RWPE2 (cell line): ENCODE measurements at places on chromosomes 11 and 22.

GRCh38 chr11:37503411-37504059, 905.5 kb upstream of the RAG2 start:
- no peak for DNase-seq

- no peak for DNase-seq
These were observed 40.0 kb downstream of the COMMD9 start for GRCh38 chr11:36249246-36249645.

DNA sequence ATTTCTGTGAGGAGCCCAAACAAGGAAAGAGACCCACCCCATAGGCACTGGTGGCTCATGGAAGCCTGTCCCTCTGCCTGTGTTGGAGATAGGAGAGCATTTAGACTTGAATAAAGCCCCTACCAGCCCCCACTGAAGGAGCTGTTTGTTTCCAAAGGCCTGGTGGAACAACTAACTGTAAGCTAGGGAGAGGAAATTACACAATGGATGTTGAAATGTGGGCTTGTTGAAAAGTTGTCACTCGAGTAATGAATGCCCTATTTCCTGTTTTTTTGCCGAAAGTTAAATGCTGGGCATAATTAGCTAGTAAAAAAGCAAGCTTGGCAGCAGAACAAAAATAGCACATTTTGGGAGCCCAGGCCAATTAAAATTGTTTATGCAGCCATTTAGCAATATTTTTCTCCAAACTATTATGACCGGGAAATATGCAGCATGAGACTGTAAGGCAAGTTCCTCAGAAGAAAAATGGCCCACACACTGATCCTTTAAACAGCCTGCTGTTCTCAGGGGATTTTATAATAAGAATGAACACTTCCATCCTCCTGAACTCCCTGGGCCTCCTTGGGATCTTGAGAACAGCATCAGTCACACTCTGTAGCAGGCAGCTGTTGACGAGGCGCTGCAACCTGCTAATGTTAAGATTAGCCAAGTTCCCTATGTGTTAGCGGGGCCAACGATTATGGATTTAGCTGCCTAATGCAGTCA, 38.6 kb upstream of the LMO2 start:
- DNase-seq: no peak

GRCh38 chr11:60972182-60973030, 926 bp downstream of the CD6 start:
- peak; percentile 28 for DNase-seq

GRCh38 chr22:30016596-30016995, 63.7 kb upstream of the HORMAD2 start:
- DNase-seq: no peak

DNA sequence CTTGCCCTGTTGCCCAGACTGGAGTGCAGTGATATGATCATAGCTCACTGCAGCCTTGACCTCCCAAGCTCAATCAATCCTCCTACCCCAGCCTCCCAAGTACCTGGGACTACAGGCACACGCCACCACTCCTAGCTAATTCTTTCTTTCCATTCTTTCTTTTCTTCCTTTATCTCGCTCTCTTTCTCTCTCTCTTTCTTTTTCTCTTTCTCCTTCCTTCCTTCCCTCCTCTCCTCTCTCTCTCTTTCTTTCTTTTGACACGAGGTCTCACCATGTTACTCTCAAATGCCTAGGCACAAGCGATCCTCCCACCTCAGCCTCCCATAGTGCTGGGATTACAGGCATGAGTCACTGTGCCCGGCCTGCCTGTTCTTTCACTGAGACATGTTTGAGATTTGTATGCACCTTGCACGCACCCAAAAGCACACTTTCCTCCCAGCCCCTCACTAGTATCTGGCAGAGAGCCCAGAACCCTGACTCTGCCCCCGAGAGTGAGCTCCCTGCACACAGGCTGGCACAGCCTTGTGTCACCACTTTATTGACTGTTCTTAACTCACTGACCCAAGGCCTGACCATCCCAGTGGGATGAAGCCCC, 56.8 kb downstream of the CD6 start:
- no peak for DNase-seq

DNA sequence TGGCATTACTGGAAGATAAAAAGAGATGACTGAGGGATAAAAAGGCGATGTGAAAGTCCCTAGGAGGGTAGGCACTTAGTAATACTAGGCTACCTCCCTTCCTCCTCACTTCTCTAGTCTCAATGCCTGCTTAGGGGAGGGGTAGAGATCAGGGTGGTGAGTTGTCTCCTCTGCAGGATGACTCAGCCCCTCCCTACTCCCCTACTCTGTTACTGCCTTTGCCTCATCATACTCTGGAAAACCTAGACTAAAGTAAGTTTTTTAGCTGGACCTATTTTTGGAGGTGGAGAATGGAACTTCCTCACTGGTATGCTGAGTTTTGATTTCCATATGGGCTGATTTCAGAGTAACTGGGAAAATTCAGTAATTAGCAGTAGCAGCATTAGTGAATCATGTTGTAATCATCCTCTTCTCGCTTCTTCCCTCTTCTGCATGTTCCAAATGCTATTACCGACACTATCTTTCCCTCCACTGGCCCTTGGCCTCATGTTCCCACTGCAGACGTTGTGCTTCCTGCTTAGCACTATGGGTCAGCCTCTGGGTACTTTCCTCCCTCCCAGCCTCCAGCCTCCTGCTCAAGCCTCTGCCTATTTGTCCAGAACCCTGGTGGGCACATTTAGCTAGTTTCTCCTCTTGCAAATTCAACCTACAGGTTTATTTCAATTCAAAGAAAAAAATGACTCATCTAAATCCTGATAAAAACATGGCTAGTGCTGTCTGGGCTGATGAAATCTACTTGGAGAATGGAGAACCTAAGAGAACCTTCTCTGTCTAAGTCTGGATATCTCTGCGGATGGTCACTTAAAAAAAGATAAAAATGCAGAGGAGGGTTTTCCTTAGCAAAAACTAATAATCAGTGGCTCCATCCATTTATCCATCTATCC, 281.7 kb downstream of the ST3GAL4 start:
- DNase-seq: no peak

- DNase-seq: no peak
These were observed 72.6 kb downstream of the PACSIN2 start for GRCh38 chr22:42942351-42942750.

- DNase-seq: no peak
These were observed 139.6 kb upstream of the LMO1 start for GRCh38 chr11:8403310-8403709.

- peak; percentile 92 for DNase-seq
These were observed 8.9 kb downstream of the HPX start for GRCh38 chr11:6431861-6432260.

DNA sequence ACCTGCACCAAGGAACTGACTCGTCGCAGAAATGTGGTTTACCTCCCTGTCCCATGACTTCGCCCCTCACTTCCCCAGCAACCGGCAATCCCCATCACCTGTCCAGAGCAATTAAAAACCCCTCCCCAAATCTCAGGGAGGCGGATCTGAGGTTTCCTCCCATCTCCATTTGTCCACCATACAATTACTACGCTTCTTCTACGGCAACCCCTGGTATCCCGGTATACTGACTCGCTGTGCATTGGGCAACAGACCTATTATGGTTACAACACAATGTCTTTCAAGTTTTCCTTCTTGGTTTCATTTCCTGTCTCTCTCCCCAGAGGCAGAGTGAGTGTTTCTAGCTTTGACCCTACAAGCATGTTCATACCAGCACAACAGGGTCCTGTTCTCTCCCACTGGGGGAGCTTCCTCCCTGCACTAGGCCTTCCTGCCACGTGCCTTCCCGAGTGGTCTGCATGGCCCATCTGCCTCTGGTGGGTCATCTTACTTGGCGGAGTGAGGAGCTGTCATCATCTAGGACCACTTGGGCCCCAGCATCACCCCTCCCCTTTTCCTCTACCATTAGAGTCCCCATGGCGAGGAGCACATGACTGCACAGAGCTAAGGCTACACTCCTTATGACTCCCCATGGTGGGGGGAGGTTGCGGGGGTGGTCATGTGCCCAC, 30.3 kb upstream of the NAP1L4 start:
- DNase-seq: no peak

- no peak for DNase-seq
These were observed 6.0 kb downstream of the CASTOR1 start for GRCh38 chr22:30283342-30283741.

DNA sequence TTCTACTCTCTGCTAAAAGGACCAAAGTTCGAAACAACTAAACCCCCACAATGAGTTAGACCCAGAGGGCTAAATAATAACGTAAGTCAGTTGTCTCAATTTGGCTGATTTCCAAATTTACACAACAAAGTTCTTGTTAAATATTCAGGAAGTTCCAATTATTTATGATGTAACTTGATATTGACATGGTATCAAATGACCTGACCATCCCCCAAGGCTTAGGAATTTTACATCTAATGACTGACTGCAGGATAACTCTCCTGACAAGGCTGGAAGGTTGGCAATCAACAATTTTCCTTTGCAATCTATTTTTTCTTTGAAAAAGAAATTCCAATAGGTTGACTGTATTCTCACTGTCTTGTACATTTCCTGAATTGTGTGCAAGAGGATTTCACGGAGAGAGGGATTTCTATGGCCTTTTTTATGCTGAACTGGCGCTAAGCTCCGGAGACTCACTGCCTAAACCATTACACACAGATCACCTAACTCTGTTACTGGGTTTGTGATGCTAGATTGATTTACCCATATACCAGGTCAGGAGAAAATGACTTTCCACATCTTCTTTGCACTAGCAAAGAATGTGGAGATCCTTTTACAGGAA, 9.6 kb upstream of the CDON start:
- DNase-seq: no peak

DNA sequence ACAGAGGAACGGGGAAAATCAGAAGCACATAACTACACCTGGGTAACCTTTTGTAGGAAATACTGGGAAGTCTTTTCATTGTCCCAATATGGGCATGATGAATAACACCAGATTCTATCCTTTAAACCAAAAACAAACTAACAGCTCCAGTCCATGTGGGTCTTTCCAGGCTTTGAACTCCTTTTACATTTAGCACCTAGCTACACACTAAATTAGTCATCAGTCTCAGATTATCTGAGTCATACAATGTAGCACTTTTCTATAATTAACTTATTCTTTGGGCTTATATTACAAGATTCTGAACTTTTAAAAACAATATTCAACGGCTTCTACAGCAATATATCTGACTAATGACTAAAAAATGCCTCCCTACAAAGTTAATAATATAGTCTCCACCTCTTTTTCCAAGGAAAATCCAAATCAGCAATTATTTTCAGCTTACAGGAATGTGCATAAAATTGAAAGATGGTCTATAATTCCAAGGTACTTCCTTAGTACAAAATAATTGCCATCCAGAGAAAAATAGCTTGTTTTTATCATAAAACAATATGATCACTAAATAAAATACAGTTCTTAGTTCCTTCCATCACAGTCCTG, 26.3 kb downstream of the STK33 start:
- no peak for DNase-seq

DNA sequence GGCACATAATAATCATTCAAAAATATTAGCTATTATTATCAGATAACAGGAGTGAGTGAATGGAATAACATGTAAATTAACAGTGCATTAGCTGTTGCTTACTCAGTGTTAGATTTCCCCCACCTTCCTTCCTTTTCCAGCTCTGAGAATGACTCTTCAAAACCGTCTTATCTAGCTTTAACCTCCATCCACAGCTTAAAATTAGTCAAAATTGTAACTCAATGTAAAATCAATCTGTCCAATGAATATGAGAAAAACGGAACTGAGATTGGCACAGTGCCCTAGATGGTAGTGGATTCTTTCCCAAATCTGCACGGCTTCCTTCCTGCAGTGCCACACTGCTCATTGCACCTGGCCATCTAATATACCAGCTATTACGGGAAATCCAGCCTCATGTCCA, 156.8 kb upstream of the BDNF start:
- no peak for DNase-seq

GRCh38 chr11:134861490-134862104, 449.6 kb upstream of the B3GAT1 start:
- no peak for DNase-seq

DNA sequence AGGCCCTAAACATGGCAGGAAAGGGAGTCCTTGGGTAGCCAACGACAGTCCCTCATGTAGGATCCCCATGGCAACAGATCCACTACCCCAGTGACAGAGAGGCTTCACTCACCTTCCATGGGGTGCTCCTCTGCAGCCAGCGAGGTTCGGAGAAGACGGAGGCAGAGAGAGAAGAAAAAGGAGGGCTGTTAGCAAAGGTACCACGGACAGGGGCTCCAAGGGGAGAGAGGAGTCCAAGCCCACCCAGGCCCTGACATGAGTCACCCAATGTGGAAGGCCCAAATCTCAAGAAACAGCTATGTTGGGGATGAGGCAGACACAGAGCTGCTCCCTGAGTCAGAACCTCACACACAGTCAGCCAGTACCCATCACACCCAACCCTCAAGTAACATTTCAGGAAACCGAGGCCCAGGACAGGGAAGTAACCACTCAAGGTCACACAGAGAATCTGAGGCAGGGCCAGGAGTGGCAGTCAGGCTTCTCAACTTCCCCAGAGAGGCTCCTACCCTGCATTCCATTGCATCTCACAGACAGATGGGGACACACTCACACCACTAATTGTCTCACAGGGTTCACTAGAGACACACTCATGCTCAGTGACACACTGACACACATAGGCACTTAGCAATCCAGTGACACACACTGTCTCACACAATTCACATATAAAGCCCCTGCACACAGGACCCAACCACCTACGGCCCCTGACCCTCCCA, 25.2 kb downstream of the NRXN2 start:
- no peak for DNase-seq

GRCh38 chr22:21690401-21690801, 24.6 kb downstream of the PPIL2 start:
- no peak for DNase-seq

DNA sequence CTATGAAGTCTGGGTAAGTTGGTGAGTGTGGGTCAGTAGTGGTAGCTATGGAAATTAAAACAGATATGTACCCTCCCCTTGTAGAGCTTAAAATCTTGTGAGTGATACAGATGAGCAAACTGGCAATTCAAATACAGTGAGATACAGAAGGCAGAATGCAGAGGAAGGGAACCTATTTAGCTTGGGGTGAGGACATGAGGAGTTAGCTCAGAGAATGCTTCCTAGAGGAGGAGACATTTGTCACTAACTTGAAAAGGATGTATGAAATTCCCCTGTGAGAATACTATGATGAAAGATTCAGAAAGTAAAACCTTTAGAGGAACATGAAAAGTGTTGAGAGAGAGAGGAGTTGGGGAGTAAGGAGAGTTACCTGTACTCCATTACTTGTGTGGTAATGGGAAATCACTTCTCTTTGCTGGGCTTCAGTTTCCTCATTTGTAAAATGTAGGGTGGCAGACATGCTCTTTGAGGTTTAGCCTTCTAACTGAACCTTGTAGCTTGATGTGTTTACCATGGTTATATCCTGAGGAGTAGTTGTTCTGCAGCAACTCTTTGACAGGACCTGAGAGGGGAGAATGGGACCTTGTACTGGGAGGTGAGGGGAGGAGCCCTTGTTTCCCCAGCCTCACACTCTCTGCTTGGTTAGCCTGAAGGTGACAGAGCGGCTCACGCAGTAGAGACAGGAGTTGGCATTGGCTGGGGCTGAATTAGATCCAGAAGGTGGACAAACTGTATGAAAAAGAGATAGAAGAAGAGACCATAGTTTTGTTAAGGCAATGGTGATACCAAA, 17.9 kb downstream of the SWAP70 start:
- DNase-seq: no peak
